Ovary (tissue), 10 donors: ENCODE measurements at places on chromosomes 5 and 9. TPM values are rescaled to one million over a fixed set of nuclear protein-coding genes. Genes with fewer than 3 reads are reported as not detected.

The CARTPT gene
- not detected for total RNA-seq

The LAMC3 gene
- total RNA-seq = 1.4 TPM

The FOXE1 gene
- total RNA-seq = not detected

The SOWAHA gene
- 0.63 TPM for total RNA-seq

The EPB41L4B gene
- 15.1 TPM for total RNA-seq

The CTXN3 gene
- not detected for total RNA-seq

The HAVCR2 gene
- 1.3 TPM for total RNA-seq
